ENCODE measurements at places on chromosomes 13 and 19.
A peak's percentile ranks its signal among the peaks of the same experiment; 100 is the strongest.

- no peaks in the 10 kb centered on the region for H3K36me3 ChIP-seq
- no peaks in the 10 kb centered on the region for H3K27me3 ChIP-seq
- DNase-seq: no peak
- no peak overlapping the region for H3K4me3 ChIP-seq
- no peak overlapping the region for H3K27ac ChIP-seq
These were observed 239.0 kb downstream of the RGCC start for GRCh38 chr13:41696163-41697003.

DNA sequence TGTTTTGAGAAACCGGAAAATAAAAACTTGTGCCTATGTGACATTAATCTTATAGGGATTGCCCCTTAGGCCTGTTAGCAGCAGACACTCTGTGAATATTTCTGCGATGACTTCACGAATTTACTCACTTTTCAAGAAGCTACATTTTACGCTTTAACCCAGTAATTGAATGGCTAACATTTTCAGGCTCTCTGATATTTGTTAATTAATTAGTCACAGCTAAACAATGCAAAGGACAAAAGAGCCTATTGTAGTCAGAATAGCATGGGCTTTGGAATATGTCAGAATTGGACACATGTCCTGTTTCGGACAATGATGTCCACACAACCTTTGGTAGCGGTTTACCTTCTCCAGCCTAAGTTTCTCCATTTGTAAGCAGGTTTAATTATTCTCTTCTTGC is 506.6 kb downstream of the EFNB2 start:
- no peaks in the 10 kb centered on the region for H3K27me3 ChIP-seq
- no peak overlapping the region for H3K27ac ChIP-seq
- no peaks in the 10 kb centered on the region for H3K4me1 ChIP-seq
- no peak overlapping the region for H3K4me3 ChIP-seq

- no peaks in the 10 kb centered on the region for H3K36me3 ChIP-seq
- DNase-seq: no peak
- no peak overlapping the region for H3K4me3 ChIP-seq
- H3K4me1 ChIP-seq: no peaks in the 10 kb centered on the region
These were observed 56.3 kb upstream of the UBAC2 start for GRCh38 chr13:99144306-99144705.

DNA sequence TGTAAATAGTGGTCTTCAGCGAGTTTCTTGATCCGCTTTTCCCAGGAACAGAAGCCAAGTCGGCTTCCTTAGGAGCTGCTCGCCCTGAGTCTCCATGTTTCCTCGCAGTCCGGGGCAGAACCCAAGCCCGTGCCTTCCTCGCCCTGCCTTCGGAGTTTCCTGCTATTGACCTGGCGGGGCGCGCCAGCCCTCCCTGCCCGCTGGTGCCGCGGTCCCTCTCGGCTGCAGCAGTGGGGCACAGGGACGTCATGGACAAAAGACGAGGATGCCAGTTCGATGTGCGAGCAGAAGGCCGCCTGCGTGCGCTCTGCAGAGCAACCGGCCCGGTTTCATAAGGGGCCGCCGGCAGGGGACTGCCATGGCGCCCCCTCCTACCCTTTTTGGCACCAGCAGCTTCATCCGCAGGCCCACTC is 156.6 kb downstream of the TM9SF2 start:
- H3K27me3 ChIP-seq: no peaks in the 10 kb centered on the region
- no peaks in the 10 kb centered on the region for H3K36me3 ChIP-seq
- peak; percentile 79 for DNase-seq
- H3K27ac ChIP-seq: peak overlapping the region; percentile 91

GRCh38 chr13:50990818-50991506 is 81.4 kb downstream of the RNASEH2B start:
- no peak overlapping the region for H3K4me3 ChIP-seq
- peaks cover 33% of the 10 kb centered on the region for H3K4me1 ChIP-seq
- H3K36me3 ChIP-seq: no peaks in the 10 kb centered on the region
- H3K27me3 ChIP-seq: no peaks in the 10 kb centered on the region

GRCh38 chr13:49527123-49527522 is 31.4 kb downstream of the PHF11 start:
- H3K27me3 ChIP-seq: no peaks in the 10 kb centered on the region
- H3K4me3 ChIP-seq: no peak overlapping the region
- no peaks in the 10 kb centered on the region for H3K4me1 ChIP-seq
- DNase-seq: no peak
- no peaks in the 10 kb centered on the region for H3K36me3 ChIP-seq

GRCh38 chr19:17402982-17403855 is 2.2 kb downstream of the BST2 start:
- peak overlapping the region; percentile 61 for H3K4me3 ChIP-seq
- H3K4me1 ChIP-seq: peaks cover 19% of the 10 kb centered on the region
- peak overlapping the region; percentile 89 for H3K27ac ChIP-seq
- DNase-seq: peak; percentile 93

- no peak overlapping the region for H3K4me3 ChIP-seq
- no peak overlapping the region for H3K27ac ChIP-seq
- DNase-seq: no peak
- no peaks in the 10 kb centered on the region for H3K4me1 ChIP-seq
These were observed 484.6 kb downstream of the TSHZ3 start for GRCh38 chr19:30864391-30865215.
